ENCODE measurements at places on chromosomes 11 and 22. TPM values are rescaled to one million over a fixed set of nuclear protein-coding genes. Genes with fewer than 3 reads are reported as not detected.

GRCh38 chr22:37631448-37632173 lies 7.9 kb upstream of the SH3BP1 start:
- DNase-seq: no peak

DNA sequence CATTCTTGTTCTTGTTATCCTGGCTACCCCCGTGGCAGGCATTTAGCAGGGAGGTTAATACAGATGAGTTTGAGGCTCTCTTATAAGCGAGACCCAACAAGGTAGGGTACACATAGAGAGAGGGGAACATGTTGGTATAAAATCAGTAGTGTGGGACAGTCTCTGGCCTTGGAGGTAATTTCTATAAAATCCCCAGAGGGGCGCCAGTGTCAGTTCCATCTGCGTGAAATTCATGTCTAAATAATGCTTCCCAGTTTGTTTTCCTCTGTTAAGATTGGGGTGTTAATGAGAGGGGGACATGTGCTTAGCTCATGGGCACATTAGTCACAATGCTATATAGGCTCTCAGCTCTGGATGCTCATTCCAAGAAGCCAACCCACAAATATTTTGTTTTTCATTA lies 150.7 kb downstream of the MYO18B start:
- no peak for DNase-seq

GRCh38 chr11:1195682-1196515 lies 27.0 kb upstream of the MUC5B start:
- DNase-seq: no peak

DNA sequence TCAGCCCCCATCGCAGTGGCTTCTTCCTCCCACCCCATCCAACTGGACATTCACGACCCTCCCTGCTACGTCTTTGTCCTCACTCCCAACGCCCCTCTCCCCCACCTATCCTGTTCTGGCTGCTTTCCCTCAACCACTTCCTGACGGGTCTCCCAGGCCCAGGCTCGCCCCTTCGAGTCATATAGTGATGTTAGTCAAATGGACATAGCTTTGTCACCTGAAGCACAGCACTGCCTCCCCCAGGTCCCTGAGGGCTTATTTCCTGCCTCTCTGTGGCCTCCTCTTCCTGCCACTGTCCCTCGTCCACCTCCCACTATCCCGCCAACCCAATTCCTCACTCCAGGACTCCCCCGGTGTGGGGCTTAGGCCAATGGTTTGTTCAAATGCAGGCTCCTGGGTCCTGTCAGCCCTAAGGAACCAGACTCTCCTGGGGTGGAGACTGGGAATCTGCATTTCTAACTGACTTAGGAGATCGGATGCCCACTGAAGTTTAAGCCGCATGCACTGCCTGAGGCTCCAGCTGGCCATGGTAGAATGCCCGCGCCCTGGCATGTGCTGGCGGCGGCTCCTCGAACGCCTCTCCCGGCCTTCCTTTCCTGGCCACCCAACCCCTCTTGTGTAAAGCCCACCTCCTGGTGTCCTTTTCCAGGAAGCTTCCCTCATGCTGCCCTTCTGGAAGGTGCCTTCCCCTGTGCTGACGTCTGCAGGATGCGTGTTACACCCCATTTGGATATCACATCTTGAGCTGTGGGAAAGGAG lies 18.3 kb downstream of the SUN2 start:
- DNase-seq: no peak

- DNase-seq: no peak
These were observed 15.0 kb upstream of the RPS19BP1 start for GRCh38 chr22:39547587-39547947.

DNA sequence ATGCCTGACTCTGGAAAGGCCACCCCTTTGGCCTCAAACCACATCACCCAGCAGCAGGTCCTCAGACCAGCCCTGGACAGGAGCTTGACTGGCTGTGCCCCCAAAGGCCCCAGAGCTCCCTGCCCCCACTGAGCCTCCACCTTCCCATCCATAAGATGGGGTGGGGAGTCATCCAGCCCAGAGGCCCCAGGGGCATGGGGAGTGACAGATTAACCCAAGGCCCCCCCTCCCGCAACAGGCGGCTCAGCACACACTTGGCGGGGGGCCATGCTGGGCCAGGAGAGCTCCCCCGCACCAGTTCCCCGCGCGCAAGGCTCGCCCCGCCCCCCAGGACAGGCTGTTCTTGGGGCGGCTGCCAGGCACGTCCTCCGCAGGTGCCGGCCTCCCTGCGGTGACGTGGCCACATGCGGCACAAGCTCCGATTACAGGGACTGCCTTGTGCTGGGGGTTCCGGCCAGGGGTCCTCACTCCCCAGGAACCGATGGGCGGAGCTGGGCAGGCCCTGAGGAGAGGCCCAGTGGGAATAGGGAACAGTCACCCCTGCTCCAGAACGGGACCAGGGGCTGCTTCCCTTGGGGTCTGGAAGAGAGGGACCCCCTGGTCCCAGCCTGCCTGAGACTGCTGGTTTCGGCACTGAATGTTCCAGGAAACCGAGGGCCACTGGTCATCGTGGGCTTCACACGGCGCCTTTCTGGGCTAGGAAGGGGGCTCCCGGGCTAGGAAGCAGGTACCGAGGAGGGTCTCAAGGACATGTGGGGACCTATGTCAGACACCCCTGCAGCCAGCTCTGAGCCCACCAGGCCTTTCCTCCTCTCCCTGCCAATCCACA lies 5.1 kb upstream of the CDKN1C start:
- no peak for DNase-seq

DNA sequence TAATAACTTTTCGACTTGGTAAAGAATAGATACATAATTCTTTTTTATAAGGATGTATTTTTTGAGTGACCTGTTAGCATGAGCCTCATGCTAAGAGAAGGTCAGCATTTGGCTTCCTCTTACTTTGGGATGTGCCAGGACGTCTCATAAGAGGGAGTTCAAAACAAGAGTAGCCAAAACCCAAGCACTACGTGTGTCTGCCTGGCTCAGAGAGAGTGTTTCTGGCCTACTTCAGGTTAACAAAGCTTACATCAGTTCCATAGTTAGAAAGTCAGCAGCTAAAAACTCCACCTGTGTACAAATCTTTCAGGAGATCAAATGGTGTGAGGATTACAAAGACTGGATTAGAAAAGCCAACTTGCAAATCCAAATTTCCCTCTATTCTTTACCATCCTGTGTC lies 13.9 kb downstream of the SNX19 start:
- DNase-seq: no peak

DNA sequence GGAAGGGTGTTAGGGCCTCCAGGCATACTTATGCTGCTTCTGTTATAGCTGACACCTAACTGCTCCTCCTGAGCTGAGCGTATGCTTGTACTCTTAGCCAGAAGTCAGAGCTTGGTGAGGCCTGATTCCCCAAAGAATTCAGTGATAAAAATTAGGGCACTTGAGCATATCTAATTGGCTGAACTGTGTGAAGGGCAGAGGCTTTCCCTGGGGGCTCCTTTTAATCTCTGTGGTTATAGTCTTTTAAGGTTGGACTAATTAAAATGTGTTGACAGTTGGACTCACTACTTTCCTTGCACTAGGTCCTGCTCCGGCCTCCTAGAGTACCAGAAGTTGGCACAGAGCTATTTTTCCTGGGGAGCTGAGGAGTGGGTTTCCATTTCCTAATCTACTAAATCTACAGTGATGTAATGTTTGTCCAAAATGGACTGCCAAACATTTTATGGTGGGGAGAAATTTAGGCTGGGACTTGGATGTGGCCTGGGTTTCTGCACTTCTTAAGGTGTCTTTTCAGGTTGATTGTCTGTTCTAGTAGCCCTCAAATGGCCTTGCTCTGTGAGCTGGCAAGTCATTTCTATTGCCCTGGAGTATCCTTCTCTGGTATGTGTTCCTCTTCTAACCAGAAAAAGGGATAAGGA lies 18.4 kb downstream of the STIM1 start:
- DNase-seq: no peak

GRCh38 chr11:34999453-34999852 lies 83.0 kb downstream of the PDHX start:
- no peak for DNase-seq

DNA sequence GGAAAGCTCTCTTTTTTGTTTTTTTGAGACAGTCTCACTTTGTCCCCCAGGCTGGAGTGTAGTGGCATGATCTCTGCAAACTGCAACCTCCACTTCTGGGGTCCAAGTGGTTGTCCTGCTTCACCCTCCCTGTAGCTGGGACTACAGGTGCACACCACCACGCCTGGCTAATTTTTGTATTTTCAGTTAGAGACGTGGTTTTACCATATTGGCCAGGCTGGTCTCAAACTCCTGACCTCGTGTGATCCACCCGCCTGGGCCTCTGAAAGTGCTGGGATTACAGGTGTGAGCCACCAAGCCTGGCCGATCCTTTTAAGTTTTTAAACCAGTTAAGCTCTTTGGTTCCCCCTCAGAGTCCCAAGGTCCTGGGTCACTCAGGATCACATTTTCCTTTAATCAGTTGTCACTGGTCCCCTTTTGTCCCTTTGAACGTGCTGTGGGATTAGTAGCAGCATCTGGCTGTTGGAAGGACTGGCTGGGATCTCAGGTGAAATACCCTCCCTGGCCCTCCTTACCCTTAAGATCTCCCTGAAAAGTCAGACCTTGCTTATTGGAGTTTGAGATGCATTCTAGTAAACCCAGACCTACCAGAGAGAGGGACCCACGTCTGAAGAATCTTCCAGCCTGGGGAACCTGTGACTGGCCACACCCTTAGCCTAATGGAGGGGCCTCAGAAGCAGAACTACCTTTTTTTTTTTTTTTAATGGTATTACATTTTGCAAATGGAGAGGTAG lies 8.1 kb downstream of the MALAT1 start:
- DNase-seq: no peak

- no peak for DNase-seq
These were observed 4.3 kb downstream of the TOB2 start for GRCh38 chr22:41442240-41442792.

- DNase-seq: no peak
These were observed 13.1 kb downstream of the MS4A15 start for GRCh38 chr11:60769811-60770210.

- DNase-seq: no peak
These were observed 10.2 kb downstream of the DGKZ start for GRCh38 chr11:46357483-46357936.

Gene DEUP1
- total RNA-seq: not detected

Gene SLC6A5
- total RNA-seq: not detected

Gene TMEM134
- 58.5 TPM for total RNA-seq

Gene DLG2
- 1.8 TPM for total RNA-seq

Gene CARD16
- 5.2 TPM for total RNA-seq

Gene KRTAP5-1
- total RNA-seq: not detected

Gene LRRC75B
- total RNA-seq: 4.7 TPM
